NCI-H1092 (cell line): ENCODE measurements at places on chromosomes 16 and 17.
A peak's percentile ranks its signal among the peaks of the same experiment; 100 is the strongest.

DNA sequence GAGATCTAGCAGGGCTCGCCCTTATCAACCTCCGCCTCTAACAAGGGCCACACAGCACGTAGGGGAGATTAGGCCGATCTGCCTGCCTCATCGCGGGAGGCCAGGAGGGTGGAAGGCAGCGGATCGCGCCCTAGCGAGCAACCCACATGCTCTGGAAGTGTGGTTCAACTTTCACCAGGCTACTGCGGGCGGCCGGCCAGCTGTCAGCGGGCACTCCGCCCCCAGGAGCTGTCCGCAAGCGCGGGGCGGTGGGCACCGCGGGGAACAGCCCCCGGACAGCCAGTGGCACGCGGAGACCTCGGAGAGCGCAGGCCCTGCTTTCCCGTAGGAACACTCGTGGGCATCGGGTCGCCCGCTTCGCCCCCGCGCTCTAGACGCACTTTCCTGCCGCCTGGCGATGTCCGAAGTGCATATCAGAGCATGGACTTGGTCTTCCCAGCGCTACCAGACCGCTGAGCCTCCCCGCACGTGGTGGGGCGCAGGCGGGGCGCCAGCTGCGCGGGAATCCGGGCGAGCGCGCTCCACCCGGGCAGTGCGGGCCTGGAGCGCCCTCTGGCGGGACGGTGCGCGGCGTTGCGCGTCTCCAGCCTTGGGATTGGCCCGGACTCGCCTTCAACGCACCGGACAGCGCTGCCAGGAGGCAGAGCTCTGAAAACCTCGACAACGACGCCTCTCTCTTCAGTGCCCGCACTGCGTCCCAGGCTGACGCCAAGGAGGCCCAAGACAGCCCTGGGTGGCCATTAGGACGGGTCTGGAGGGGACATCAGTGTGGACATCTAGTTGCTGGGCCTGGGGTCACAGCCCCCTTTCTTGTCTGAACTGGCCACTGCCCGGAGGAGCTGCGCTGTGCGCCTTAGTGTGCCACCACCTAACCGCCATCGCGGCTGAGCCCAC, 3.6 kb upstream of the ZNHIT3 start:
- peak; percentile 34 for DNase-seq

GRCh38 chr17:49520386-49521087, 25.4 kb downstream of the NGFR start:
- no peak for DNase-seq

DNA sequence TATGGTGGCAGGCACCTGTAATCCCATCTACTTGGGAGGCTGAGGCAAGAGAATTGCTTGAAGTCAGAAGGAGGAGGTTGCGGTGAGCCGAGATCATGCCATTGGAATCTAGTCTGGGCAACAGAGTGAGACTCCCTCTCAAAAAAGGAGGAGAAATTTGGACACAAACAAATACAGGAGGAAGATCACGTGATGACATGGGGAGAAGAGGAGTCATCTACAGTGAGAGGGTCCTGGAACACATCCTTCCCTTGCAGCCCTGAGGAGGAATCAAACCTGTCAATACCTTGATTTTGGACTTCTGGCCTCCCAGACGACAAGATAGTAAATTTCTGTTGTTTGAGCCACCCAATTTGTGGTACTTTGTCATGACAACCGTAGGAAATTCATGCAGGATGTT, 671.9 kb upstream of the EEF2KMT start:
- no peak for DNase-seq

- no peak for DNase-seq
Measured at GRCh38 chr16:55917373-55918160, 42.4 kb upstream of the CES5A start.

- DNase-seq, result no peak
Measured at GRCh38 chr17:80665792-80666191, 121.2 kb downstream of the RPTOR start.

GRCh38 chr16:75085556-75085955, 31.0 kb downstream of the LDHD start:
- no peak for DNase-seq

DNA sequence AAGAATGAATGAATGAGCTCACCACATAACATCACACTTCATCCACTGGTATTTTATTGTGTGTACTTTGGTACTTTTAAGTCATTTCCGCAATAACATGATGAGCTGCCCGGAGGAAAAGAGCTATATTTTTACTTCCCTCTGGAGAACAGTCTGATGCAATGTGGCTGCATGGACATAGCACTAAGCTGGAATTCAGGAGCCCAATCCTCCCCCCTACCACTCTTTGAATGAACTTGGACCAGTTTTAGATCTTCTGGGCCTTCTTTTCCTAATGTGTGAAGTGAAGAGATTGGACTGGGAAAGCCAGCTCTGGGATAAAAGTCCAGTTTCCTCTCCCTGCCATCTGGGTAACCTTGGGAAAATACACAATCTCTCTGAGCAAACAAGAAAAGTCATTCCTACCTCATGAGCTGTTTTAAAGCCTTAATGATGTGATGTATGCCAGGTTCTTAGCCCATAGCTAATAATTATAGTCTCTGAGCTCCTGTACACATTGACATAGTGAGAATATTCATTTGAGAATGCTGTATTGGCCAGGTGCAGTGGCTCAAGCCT, 79.3 kb downstream of the ABCC12 start:
- no peak for DNase-seq

DNA sequence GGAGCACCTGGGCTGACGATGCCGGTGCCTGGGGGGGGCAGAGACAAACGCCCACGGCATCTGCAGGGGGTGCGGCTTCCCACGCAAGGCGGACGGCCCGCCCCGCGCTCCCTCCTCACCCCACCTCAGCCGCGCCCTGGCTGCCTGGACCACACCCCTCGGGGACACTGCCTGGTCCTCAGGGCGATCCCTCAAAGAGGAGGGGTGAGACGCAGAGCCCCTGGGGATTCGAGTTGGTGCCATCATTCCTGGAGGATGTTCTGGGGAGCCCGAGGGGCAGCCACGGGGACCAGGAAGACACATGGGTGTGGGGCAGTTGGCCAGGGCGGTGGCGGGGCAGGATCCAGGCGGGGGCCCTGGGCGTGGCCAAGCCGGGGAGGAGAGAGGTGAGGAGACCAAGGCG, 3.9 kb downstream of the IGFALS start:
- no peak for DNase-seq

GRCh38 chr17:32142038-32142856, at the start of gene RHOT1:
Gene RHOT1, plus strand, starts transcription at chr17:32142502. Its CDS starts 191 bp downstream, at chr17:32142693.
- peak; percentile 77 for DNase-seq

DNA sequence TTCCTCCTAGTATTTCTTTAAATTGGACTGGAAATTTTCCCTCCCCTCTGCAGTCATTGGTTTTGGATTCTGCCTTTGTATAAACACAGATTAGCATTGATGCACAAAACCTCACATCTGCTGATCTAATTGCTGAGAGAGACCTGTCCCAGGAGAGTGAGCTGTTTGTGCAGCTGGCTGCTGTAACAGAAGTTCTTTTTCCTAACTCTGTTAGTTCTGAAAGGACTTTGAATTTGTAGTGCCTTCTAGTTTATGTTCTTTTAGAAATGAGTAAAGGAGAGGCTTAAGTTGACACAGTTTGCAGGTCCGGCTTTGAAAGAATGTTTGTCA, 45.2 kb upstream of the KPNB1 start:
- peak; percentile 36 for DNase-seq

GRCh38 chr16:53417011-53417410, 17.3 kb upstream of the RBL2 start:
- DNase-seq, result no peak

DNA sequence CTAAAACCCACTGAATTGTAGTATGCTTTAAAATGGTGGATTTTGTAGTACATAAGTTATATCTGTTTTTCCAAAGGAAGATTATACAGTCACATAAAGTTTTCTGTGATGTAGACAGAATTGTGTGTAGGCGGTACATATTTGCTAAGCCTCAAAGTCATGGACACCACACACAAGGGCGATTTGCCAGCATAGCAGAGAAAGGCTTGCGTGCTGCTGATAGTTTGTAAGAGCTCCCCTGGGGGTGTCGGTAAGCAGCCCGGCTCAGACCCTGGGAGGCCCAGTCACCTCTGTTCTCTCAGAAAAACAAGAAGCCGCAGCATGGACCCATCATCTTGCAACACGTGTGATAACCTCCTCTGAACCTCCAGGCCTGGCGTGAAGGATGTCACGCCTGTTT, 38.3 kb upstream of the AKTIP start:
- DNase-seq, result no peak

- DNase-seq, result peak; percentile 41
Measured at GRCh38 chr17:17206913-17207335, 791 bp upstream of the PLD6 start.

DNA sequence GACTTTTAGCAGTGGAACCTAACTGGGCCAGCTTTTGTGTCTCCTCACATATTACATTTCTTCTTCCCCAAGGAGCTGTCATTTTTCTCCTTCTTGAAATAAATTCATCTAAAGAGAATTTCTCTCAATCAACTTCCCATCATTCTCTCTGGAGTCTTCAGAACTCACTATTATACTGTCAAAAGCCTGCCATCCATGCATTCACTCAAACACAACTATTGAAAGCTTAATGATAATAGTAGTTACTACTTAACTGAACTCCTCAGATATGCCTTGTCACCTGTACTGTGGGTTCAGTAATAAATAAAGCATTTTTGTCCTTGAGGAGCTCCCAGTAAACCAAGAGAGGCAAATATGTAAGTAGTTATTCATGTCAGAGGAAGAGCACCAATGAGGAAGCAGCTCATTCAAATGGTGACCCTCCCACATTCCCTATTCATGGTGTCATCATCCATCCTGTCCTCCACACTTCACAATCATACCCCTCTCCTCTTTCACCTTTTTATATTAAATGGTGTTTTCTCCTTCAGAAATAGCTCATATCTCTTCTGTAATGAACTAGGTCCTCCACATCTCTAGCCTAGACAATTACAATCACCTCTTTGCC, 162.6 kb downstream of the CA10 start:
- DNase-seq, result no peak

DNA sequence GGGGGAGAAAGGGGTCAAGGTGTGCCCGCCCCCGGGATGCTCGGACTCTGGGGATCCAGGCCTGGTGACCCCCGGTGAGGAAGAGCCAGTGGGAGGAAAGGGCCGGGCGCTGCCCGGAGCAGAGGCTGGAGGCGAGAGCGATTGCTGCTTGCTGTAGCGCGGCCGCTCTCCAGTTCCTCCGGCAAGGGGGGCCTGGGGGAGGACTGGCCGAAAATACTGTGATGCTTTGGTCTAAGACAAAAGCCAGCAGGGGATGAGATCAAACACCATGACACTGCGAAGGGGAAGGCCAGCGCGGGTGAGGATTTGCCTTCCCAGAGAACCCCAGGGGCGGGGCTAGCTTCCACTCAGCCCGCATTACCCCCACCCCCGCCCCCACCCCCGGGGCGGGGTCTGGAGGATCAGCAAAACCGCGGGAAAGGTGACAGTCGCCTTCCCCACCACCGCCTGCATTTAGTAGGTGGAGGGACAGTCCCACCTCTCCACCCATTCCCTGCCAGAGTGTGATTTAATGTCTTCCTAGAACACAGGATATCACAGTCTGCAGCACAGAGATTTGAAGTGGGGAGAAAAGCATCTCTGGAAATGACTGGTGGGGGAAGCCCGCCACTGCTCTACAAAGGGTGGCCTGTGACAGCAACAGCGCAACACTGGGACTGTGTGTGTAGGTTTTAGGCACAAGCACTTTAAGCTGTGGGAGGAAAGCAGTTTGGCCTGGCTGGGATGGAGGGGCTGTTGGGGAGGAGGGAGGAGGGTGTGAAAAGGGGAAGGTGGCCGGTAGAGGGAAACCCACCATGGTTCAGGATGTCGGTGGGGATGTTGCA, 25.7 kb downstream of the MRC2 start:
- peak; percentile 79 for DNase-seq

DNA sequence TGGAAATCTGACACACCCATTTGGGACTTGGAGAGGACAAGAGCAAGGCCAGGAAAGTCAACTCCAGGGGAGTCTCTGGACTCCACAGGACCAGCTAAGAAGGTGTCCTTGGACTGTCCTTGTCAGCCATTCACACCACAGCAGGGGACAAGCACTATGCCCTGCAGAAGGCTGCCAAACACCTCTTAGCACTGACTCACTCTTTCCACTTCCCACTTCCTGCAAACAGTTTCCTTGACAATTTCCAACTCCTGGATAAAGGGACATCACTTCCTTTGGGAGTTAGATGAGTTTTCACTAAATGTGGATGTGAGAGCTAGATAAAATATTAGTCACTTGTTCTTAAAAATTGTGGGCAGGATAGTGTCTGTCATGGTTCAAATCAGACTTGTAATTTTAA, 37.8 kb upstream of the BCAR1 start:
- DNase-seq, result no peak

- no peak for DNase-seq
Measured at GRCh38 chr16:19710991-19711545, 7.0 kb downstream of the KNOP1 start.

- DNase-seq, result no peak
Measured at GRCh38 chr16:70736465-70737376, 50.9 kb upstream of the MTSS2 start.

DNA sequence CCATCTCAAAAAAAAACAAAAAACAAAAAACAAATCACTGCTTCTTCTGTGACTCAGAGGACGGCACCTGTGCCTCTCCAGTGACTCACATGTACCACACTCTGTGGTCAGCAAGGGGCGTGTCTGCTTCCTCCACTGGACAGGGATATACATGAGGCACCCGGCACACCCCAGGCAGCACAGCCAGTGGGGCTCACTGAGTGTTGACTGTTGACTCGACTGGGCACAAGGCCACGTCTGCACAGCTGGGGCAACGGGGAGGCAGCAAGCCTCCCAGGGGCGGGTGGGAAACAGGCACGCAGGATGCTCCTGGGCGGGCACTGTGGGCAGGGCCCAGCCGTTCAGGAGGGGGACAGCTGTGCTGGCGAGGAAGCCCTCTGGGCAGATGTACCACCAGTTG, 64.1 kb downstream of the TIMM22 start:
- peak; percentile 66 for DNase-seq

GRCh38 chr16:11640987-11641817, 27.1 kb upstream of the SNN start:
- DNase-seq, result peak; percentile 14

GRCh38 chr17:8900207-8900606, 32.7 kb upstream of the PIK3R6 start:
- DNase-seq, result no peak

DNA sequence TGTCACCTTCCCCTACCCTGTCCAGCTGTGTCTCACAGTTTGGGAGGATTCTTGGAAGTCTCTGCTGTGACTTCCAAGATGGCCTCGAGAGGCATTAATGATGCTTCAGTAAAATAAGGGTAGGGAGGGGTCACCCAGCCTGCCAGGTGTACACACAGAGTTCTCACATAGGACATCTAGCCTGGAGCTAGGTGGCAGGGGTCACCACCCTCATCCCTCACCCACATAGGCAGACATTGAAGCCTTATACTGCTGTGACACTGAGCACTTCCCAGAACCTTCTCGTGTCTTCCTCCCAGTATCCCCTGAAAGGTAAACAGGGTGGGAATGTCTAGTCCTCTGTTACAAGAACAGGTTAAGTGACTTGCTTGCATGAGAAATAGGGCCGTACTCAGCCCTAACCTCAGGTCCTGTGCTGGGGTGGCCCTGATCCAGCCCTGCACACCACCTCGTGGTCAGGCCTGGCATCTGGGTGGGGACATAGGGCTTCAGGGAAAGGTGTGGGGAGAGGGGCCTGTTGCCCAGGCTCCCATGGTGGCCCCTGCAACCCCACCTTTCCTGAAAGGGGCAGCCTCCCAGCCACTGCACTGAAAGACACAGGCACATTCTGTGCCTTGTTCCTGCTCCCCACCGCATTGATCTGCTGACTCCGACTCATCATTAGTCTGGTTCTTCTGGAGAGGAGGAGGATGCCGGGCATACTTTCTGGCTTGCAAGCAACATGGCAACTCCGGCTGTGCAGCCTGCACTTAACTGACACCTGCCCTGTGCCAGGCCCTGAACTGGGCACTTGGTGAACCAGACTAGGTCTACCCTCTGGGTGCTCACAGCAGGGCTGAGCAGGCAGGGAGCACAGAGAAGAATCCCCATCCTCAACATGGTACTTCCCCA, 3.6 kb upstream of the MMP15 start:
- no peak for DNase-seq
